ENCODE measurements at places on chromosomes 13 and 19. TPM values are rescaled to one million over a fixed set of nuclear protein-coding genes. Genes with fewer than 3 reads are reported as not detected.

GRCh38 chr13:52706081-52706480 is 33.5 kb downstream of the CNMD start:
- no peaks in the 10 kb centered on the region for H3K27me3 ChIP-seq
- H3K36me3 ChIP-seq = no peaks in the 10 kb centered on the region
- H3K27ac ChIP-seq = no peak overlapping the region
- H3K4me1 ChIP-seq = no peaks in the 10 kb centered on the region
- no peak overlapping the region for H3K4me3 ChIP-seq

DNA sequence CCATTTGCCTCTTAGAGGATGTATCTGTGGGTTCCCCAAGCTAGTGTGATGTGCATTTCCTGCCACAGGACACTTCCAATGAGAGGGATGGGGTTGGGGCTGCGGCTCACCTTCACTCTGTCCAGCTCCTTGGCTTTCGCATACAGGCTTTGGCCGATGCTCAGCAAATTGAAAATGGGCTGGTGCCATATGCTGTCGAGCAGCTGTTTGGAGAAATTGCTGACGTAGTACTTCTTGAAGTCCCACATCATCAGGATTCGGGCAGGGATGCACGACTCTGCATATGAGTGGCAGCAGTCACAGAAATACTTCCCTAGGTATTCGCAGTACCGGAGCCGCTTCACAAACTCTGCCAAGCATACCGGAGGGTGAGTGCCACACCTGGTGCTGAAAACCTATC is 37.0 kb downstream of the RUBCNL start:
- H3K27me3 ChIP-seq = no peaks in the 10 kb centered on the region
- no peak overlapping the region for H3K4me3 ChIP-seq
- no peak for DNase-seq
- H3K27ac ChIP-seq = no peak overlapping the region

GRCh38 chr13:30898070-30898469 is 8.0 kb upstream of the MEDAG start:
- peaks cover 17% of the 10 kb centered on the region for H3K27me3 ChIP-seq
- no peak overlapping the region for H3K4me3 ChIP-seq
- no peak for DNase-seq
- no peaks in the 10 kb centered on the region for H3K4me1 ChIP-seq
- H3K36me3 ChIP-seq = no peaks in the 10 kb centered on the region

DNA sequence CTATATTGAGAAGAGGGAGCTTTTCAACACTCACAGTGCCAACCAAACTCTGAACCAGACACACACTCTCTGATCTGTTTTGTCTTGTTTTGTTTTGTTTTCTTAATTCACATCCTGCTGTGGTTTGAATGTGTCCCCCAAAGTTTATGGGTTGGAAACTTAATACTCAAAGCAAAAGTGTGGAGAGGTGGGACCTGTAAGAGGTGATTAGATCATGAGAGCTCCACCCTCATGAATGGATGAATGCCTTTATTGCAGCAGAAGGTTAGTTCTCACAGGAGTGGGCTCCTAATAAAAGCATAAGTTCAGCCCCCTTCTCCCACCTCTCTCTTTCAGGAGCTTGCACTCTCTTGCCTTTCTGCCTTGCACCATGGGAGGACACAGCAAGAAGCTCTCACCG is 957.1 kb downstream of the PCDH9 start:
- no peaks in the 10 kb centered on the region for H3K36me3 ChIP-seq
- no peak overlapping the region for H3K4me3 ChIP-seq
- H3K27ac ChIP-seq = no peak overlapping the region
- H3K4me1 ChIP-seq = no peaks in the 10 kb centered on the region
- no peaks in the 10 kb centered on the region for H3K27me3 ChIP-seq

Gene IL11
- 0.66 TPM for polyA plus RNA-seq

DNA sequence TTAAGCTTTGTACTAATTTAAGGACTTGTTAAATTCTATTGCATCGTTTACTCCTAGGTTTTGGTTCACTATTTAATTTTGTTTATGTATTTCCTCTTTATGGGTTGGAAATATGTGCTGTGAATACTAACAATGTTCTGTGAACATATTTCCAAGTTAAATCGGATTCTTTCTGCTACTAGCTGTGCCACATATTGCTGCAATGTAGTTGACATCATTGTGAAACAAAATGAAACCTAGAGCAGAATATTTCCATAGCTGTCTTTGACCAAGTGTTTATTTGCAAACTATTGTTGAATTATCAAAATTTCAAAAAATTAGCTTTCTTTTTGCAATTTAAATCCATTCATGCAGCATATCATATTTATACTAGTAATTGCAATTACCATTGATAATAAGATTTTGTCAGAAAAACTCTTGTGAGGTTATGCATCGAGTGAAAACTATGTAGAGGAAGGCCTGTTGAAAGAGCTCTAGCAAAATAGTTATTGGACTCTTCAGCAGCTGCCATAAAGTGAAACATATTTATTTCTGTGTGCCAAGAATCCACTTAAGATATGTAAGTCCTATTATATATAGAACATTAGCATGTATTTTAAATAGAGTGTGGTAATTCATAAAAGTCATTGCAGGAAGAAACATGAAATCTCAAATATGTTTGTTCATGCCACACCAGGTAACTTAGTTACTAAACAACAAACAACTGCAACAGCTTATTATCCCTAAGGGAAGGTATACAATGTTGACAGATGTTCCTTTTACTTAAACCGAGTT is 575.1 kb downstream of the SLITRK6 start:
- DNase-seq = no peak
- no peaks in the 10 kb centered on the region for H3K36me3 ChIP-seq
- H3K4me3 ChIP-seq = no peak overlapping the region
- H3K27ac ChIP-seq = no peak overlapping the region
- no peaks in the 10 kb centered on the region for H3K4me1 ChIP-seq

- DNase-seq = no peak
- no peak overlapping the region for H3K27ac ChIP-seq
- H3K36me3 ChIP-seq = no peaks in the 10 kb centered on the region
- H3K4me1 ChIP-seq = peaks cover 23% of the 10 kb centered on the region
- no peaks in the 10 kb centered on the region for H3K27me3 ChIP-seq
Observed at GRCh38 chr13:71875823-71876222, 8.8 kb upstream of the DACH1 start.

Gene BCL3
- polyA plus RNA-seq = 60.2 TPM

GRCh38 chr13:22369840-22370239 is 699.0 kb downstream of the FGF9 start:
- H3K27ac ChIP-seq = no peak overlapping the region
- no peak for DNase-seq
- H3K36me3 ChIP-seq = no peaks in the 10 kb centered on the region
- no peak overlapping the region for H3K4me3 ChIP-seq
- H3K27me3 ChIP-seq = no peaks in the 10 kb centered on the region

- H3K27ac ChIP-seq = peak overlapping the region; percentile 27
- peaks cover 17% of the 10 kb centered on the region for H3K4me1 ChIP-seq
- no peaks in the 10 kb centered on the region for H3K27me3 ChIP-seq
- peak overlapping the region; percentile 24 for H3K4me3 ChIP-seq
- no peaks in the 10 kb centered on the region for H3K36me3 ChIP-seq
Observed at GRCh38 chr19:4967738-4968461, 1.0 kb upstream of the KDM4B start.

- H3K27ac ChIP-seq = no peak overlapping the region
- DNase-seq = no peak
- H3K4me1 ChIP-seq = no peaks in the 10 kb centered on the region
- no peaks in the 10 kb centered on the region for H3K36me3 ChIP-seq
Observed at GRCh38 chr13:39282400-39282972, 244.2 kb downstream of the NHLRC3 start.

GRCh38 chr13:51500687-51501086 is 47.9 kb upstream of the INTS6 start:
- no peak for DNase-seq
- no peak overlapping the region for H3K4me3 ChIP-seq
- H3K4me1 ChIP-seq = no peaks in the 10 kb centered on the region
- no peaks in the 10 kb centered on the region for H3K36me3 ChIP-seq
- H3K27ac ChIP-seq = no peak overlapping the region
- H3K27me3 ChIP-seq = peaks cover 2% of the 10 kb centered on the region

DNA sequence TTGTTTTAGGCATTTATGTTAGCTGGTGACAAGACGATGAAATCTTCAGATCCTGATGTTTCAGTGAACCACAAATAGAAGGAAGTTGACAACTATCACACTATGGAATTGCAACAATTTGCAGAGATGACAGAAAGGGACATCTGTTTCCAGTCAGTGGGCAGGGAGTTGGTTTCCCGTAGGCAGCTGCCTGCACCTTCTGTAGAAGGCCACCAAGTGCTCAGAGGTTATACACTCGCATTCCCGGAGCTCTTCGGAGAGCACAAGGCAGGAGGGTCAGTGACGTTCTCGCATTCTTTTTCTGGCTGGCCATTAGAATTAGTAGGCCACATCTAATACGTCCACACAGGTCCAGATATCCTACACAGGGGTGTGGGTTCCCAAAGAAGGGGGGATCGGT is 129.4 kb downstream of the SHISA2 start:
- no peaks in the 10 kb centered on the region for H3K4me1 ChIP-seq
- H3K4me3 ChIP-seq = no peak overlapping the region
- H3K27ac ChIP-seq = no peak overlapping the region
- no peaks in the 10 kb centered on the region for H3K27me3 ChIP-seq

DNA sequence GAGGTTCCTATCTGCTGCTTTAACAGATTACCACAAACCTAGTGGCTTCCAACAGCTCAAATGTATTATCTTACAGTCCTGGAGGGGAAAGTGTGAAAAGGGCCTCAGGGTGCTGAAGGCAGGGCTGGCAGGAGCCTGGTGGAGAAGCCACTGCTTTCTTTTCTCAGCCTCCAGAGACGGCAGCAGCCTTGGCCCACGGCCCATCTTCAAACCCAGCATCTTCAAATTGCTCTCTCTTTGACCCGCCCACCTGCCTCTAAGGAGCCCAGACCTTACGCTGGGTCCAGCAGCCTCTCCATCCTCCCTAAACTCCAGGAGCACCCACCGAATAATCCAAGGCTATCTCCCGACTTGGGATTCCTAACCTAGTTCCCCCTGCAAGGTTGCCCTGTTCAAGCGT is 35.6 kb downstream of the C13orf46 start:
- DNase-seq = no peak
- H3K27ac ChIP-seq = no peak overlapping the region

GRCh38 chr19:33756177-33756576 is 40.5 kb upstream of the KCTD15 start:
- H3K36me3 ChIP-seq = no peaks in the 10 kb centered on the region
- H3K27me3 ChIP-seq = peaks cover 8% of the 10 kb centered on the region
- DNase-seq = no peak
- H3K4me1 ChIP-seq = no peaks in the 10 kb centered on the region
- H3K27ac ChIP-seq = no peak overlapping the region

Gene SRRM5
- polyA plus RNA-seq = 1.5 TPM

Gene PRDX2
- 271 TPM for polyA plus RNA-seq

Measured in large intestine (tissue), 12 donors.